Caco-2 (cell line): ENCODE measurements at places on chromosomes 6 and 20. TPM values are rescaled to one million over a fixed set of nuclear protein-coding genes. Genes with fewer than 3 reads are reported as not detected.

DNA sequence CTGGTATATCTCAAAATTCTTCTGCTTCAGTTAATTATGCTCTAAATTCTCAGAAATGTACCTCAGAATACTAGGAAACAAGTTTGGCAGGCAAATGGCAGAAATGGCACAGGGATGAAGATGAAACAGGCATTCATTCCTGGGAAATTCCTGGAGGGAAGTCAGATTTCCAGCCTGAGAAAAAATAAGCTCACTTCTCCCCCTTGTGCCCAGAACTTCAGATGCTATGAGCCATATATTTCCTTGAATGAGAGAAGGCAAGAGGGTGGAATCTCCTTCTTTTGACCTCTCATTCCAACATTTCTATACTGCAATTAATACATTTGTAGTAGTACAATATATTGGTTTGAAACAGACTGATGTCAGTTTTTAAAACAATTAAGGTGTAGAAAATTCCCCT is 22.8 kb downstream of the RGS17 start:
- DNase-seq = no peak

GRCh38 chr20:18672834-18673233 is 85.0 kb downstream of the DTD1 start:
- DNase-seq = no peak

GRCh38 chr20:46202766-46203509 is 84.8 kb downstream of the CD40 start:
- DNase-seq = no peak

DNA sequence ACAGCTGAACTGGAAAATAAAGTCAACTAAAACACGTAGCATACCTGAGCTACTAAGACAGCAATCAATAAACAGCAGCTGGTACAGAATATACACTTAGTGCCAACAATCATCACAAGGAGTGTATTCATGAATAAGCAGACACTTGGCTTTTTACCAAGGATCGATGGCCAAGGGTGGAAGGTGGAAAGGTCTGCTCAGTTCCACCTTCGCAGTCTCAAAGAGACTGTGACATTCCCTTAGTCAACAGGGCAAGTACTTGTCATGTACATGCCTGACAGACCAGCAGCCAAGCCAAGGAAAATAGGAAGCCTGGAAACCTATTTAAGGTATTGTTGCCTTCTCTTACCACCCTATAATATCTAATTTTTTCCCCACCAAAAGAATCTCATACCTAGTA is 21.4 kb downstream of the HBS1L start:
- no peak for DNase-seq

MYLK4 gene
- total RNA-seq = 0.65 and 0.75 TPM in 2 replicates

AKAP12 gene
- total RNA-seq = 0.93 and 1.2 TPM in 2 replicates
